Stimulated activated CD4-positive, alpha-beta T cell treated with anti-CD3 and anti-CD28 coated beads, Interleukin-4, amount 100 ng/mL, for 24 hours (primary cell): ENCODE measurements at places on chromosomes 5 and 9.

GRCh38 chr5:161572914-161573313, 26.4 kb upstream of the GABRB2 start:
- DNase-seq = no peak

DNA sequence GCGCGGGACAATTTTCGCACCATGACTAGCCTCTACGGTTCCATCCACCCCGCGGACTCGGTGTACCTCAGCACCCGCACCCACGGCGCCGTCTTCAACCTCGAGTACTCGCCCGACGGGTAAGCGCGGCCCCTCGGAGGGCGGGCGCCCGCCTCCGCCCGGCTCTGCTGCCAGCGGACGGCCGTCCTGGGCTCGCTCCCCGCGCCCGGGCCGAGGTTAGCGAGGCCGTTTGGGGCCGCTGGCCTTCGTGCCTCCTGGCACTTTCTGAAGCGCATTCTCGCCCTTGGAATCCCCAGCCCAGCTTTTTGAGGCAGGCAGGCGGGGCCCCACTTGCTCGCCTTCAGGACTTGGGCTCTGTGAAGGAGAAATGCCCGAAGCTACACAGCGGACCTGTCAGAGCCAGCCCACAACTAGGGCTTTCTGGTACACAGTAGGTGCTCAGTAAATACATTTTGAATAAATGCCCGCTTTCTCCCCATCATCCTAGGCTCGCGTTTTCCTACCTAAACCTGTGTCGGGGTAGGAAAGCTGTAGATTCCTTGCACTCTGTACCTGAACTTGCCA, 772 bp downstream of the DCAF10 start:
- peak; percentile 41 for DNase-seq

GRCh38 chr9:113993838-113994540, 84.1 kb downstream of the AMBP start:
- no peak for DNase-seq

DNA sequence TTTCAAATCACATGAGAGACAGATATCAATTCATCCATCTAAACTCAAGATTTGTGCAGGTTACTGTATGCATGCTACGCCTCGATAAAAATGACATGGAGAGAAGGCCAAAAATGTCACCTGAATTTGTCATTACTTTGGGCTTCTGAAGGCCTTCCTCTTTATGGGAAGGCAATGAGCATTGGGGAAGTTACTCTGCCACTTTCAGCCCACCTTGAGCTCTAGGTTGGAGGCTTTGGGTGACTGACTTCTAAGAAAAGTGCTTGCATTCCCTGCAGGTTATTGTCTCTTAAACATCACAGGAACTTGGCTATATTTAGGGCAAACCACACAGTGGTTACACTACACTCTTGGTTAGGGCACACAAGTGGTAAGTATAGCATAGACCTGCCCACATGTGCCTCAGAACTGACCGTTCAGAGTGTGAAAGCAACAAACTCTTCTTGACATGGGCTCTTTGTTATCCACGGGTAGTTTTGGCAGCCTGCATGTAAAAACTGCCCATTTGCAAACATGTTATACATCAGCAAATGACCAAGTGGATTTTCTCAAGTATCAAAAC, 169.5 kb downstream of the ZNF608 start:
- DNase-seq = no peak

DNA sequence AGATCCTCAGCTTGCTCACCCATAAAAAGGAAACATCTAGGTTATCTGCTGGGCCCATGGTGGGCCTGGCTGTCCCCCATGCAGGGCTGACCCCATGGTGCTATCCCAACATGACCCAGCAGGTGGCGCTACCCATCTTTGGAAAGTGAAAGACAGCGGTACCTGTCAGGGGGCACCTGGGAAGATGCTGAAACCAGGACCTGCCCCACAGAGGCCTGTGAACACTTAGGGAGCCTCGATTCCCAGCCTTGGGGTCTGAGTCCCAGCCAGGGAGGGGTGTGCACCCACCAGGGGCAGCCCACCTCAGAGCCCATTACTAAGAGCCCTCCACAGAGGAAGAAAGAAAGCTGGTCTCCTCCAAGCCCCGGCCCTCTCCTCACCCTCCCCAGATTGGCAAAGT, 46.6 kb upstream of the IPPK start:
- DNase-seq = peak; percentile 84

- peak; percentile 11 for DNase-seq
These were observed 120.0 kb upstream of the RAI14 start for GRCh38 chr5:34535944-34536623.

DNA sequence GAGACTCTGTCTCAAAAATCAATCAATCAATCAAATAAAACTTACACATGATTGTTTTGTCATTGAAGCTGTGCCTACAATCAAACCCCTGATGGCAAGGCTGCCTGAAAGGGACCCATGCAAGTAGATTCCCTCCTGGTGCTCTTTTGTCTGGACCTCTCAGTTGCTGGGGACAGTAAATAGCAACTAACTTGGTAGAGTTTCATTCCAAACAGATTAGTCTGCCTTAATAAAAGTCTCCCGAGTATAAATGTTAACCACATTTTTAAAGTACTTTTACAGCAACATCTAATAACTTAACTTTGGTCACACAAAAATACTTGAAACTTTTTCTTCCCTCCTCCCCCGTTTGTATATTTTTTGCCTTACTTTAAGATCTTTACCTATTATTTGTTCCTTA, 105.5 kb downstream of the FEM1C start:
- no peak for DNase-seq

- no peak for DNase-seq
These were observed 4.2 kb downstream of the B4GALT7 start for GRCh38 chr5:177604116-177604521.

DNA sequence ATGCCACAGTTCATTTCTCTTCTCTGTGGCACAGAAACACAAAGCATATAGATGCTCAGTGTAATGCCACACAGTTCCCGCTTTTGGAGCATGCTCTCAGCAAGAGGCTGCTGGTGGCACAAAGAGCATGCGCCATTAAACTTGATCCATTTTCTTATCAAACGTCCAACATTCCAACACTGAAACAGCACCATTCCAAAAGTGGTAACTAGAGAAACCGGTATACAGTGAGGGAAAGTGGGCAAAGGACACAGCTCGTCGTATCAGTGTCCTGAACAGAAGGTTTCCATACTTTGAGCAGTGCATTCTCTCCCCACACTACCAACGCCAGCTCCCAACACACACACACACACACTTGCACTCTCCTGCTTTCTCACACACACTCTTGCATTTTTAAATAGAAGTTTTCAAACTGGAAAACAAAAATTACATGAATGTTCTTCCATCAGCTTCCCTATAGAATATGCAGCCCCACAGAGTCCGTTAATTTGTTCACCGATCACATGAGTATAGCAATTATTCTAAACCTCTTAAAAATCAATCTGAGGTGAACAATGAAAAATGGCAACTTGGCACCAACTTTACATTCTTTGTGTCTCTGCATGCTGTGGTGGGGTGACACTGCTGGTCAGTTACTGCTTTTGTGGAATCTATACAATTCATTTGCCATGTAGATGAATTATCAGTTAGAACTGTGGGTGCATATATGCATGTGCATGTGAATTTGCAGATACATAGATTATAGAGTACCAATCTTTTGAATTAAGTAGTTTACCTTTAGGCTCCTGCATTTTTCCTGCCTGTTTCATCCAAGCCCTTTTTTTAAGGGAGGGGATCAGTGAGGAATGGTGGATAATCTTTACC, 5.7 kb downstream of the NFIB start:
- DNase-seq = no peak

DNA sequence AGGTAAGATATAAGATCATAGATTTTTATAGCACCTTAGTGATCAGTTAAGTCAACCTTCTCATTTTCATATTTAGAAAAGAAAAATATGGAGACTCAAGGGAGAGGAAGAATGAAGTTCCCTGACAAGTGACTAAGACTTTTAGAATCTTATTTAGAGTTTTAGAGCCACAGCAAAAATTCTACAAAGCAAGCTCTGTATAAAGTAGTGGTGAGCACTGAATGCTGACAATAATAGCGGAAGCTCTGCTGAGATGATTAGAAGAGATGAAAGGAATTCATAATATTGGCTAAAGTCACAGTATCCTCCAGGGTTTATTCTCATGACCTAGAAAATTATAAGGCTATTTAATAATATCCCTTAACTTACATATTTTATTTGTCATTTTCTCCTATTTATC, 316.0 kb downstream of the PDE4D start:
- no peak for DNase-seq

- DNase-seq = no peak
These were observed 11.4 kb upstream of the ZDHHC12 start for GRCh38 chr9:128735373-128735772.

- no peak for DNase-seq
These were observed 33.8 kb upstream of the SPRY4 start for GRCh38 chr5:142358648-142359047.

GRCh38 chr5:5704352-5704751, 281.9 kb downstream of the ICE1 start:
- no peak for DNase-seq

DNA sequence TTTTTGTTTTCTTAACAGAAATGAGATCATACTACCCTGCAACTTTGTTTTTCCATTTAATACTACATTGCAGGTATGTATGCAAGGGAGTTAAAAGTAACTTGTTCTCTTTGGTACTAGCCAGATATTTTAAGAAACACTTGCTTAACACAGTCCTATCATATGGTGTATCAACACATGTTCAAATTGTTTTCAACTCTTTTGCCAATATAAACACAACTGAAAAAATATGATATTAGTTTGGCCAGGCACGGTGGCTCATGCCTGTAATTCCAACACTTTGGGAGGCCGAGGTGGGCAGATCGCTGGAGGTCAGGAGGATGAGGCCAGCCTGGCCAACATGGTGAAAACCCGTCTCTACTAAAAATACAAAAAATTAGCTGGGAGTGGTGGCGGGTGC, 41.6 kb downstream of the RNF38 start:
- DNase-seq = no peak

GRCh38 chr5:21058289-21058688, 1070.3 kb upstream of the CDH18 start:
- no peak for DNase-seq

- no peak for DNase-seq
These were observed 91.4 kb downstream of the LIFR start for GRCh38 chr5:38465061-38465460.

DNA sequence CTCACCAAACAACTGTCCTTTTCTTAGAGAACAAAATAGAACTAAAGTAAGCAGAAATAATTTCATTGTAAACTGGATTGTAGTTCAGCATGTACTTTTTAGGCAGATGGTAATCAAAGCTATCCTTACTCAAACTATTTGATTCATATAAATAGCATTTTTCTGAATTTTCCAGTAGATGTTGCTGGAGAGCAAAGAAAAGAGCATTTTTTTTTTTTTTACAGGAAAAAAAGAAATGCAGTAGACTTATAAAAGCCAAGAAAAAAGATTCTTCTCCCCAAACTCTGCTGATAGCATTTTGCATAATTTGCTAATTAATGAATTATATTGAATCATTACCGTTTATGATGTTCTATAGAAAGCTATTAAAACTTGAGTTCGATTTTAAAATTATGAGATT, 715.3 kb upstream of the WWC1 start:
- no peak for DNase-seq

GRCh38 chr5:141039517-141039916, 11.7 kb upstream of the PCDHB1 start:
- no peak for DNase-seq

- DNase-seq = no peak
These were observed 4.8 kb downstream of the CWC27 start for GRCh38 chr5:64773533-64773932.

DNA sequence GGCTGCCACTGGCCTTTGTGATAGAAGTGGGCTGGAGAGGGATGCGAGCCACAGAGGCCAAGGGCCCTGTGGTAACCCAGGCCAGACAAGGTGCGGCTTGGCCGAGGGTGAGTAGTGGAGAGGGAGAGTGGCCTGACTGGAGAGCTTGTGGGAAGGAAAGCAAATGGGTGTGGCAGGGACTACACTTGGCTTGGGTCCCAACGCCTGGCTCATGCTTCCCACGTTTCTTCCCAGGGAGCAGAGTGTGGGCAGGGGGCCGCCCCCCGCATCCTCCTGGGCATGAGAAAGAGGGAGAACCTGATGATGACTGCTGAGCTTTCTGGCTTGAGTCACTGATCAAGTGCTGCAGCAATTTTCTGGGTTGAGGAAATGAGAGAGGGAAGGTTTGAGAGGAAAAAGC, 95.7 kb downstream of the ANKH start:
- no peak for DNase-seq

DNA sequence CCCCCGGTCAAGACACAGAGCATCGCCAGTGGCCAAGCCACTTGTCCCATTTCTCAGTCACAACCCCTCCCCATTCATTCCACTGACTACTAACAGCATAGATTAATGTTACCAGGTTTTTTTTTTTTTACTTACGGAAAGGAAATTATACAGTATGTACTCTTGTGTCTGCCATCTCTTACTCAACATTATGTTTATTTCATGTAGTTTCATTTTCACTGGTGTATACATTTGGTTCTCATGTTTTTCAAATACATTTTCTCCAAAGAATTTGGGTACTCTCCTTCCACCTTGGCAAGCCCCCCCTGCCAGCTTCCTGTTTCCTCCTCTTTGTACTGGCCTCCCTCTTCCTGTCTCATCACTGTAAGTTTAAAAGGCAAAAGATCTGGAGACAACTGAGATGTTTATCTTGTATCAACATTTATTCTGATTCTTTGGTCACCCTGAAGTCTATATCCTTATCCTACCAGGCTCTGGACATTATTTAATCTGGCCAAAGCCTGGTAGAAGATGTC, 207.3 kb downstream of the SAXO1 start:
- DNase-seq = no peak

DNA sequence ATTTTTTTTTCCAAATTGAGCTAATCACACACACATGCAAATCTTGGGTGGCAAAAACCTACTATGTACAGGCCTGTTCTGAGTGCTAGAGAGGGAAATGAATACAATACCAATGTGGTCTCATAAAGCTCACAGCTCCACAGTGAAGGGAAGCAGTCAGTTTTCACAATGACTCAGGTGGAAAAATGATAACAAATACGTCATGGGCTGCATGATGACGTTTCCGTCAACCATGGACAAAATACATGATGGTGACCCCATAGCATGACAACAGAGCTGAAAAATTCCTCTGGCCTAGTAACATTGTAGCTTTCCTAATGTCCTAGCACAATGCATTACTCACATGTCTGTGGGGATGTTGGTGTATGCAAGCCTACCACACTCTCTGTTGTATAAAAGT, 252.5 kb downstream of the TRIM32 start:
- no peak for DNase-seq
